ENCODE measurements at places on chromosomes 13 and 19. TPM values are rescaled to one million over a fixed set of nuclear protein-coding genes. Genes with fewer than 3 reads are reported as not detected.
A peak's percentile ranks its signal among the peaks of the same experiment; 100 is the strongest.

The VSIG10L gene
- 6.5 TPM for total RNA-seq

- no peaks in the 10 kb centered on the region for H3K4me1 ChIP-seq
- H3K27ac ChIP-seq, result no peak overlapping the region
- no peak for DNase-seq
- H3K27me3 ChIP-seq, result no peaks in the 10 kb centered on the region
Measured at GRCh38 chr13:62320129-62321108, 904.8 kb upstream of the PCDH20 start.

- H3K27me3 ChIP-seq, result no peaks in the 10 kb centered on the region
- no peak for DNase-seq
- H3K27ac ChIP-seq, result no peak within 1 kb of the TSS
- H3K4me3 ChIP-seq, result no peak within 1 kb of the TSS
Measured at GRCh38 chr19:49064768-49065611, at the start of gene NTF4. Gene NTF4, minus strand, starts transcription at chr19:49064818. Its CDS starts 2,821 bp downstream, at chr19:49061997.

- no peaks in the 10 kb centered on the region for H3K36me3 ChIP-seq
- no peak for DNase-seq
- no peaks in the 10 kb centered on the region for H3K27me3 ChIP-seq
- no peaks in the 10 kb centered on the region for H3K4me1 ChIP-seq
- no peak overlapping the region for H3K4me3 ChIP-seq
Measured at GRCh38 chr19:10152100-10152499, 32.4 kb upstream of the EIF3G start.

- DNase-seq, result no peak
- H3K36me3 ChIP-seq, result no peaks in the 10 kb centered on the region
- H3K27ac ChIP-seq, result no peak overlapping the region
- no peak overlapping the region for H3K4me3 ChIP-seq
- H3K4me1 ChIP-seq, result no peaks in the 10 kb centered on the region
Measured at GRCh38 chr13:24097667-24098066, 62.9 kb upstream of the SPATA13 start.

DNA sequence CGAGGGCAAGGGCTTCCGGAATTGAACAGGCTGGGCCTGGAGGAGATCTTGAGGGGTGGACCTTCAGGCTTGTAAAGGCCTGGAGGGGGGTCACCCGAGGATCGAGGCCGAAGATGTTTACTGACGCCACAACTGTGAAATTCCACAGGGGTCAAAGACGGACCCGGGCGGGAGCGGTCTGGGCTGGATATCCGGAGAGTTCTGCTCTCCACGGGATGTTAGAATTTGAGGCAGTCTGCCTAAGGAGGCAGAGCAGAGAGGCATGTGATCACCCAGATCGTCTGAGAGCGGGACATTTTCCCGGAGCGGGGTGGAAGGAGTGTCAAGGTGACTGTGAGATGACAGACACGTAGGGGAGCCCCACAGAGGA lies 13.2 kb downstream of the KLHL26 start:
- H3K4me1 ChIP-seq, result peaks cover 20% of the 10 kb centered on the region
- peak; percentile 67 for DNase-seq
- H3K4me3 ChIP-seq, result peak overlapping the region; percentile 0
- peak overlapping the region; percentile 63 for H3K27ac ChIP-seq
- no peaks in the 10 kb centered on the region for H3K36me3 ChIP-seq
- no peaks in the 10 kb centered on the region for H3K27me3 ChIP-seq

GRCh38 chr19:46344363-46344762 lies 2.5 kb upstream of the PPP5C start:
- no peak for DNase-seq
- no peaks in the 10 kb centered on the region for H3K36me3 ChIP-seq
- no peaks in the 10 kb centered on the region for H3K27me3 ChIP-seq
- peaks cover 5% of the 10 kb centered on the region for H3K4me1 ChIP-seq
- no peak overlapping the region for H3K4me3 ChIP-seq

DNA sequence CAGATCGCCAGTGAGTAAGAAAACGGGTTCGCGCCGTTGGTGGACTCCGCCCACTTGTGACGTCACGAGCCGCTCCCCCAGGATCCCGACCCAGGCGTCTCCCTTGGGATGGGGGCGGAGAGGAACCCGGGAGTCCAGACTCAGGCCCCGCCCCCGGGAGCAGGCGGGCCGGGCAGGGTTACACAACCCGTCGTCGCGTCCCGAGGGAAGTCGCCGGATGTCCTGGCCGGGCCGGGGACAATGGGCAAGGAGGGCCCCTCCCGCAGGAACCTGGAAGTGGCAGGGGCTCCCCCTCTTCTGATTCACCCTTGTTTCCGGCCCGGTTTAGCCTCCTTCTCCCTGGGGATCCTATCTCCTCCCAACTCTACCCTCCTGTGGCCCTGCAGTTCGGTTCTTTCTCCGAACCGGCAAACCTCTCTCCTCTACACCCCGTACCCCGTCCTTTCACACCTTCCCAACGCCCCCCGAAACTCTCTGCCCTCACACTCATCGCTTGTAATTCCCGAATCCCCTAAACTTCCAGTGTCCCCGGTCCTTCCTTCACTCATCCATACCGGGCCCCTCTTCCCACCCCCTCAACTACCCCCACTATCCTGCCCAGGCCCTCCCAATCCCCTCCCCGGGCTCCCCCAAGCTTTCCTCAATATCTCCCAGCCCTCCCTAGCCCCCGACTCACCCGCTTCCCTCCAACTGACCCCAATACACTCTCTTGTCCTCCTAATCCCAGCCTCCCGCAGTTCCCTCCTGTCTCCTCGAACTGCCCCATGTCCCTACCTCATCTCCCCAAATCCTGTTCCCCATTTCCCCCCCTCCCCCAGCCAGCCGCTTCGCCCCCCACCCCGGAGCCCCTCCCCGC lies 20.0 kb upstream of the ERCC1 start:
- peak; percentile 99 for DNase-seq
- H3K4me1 ChIP-seq, result peaks cover 9% of the 10 kb centered on the region
- peak overlapping the region; percentile 55 for H3K4me3 ChIP-seq
- H3K36me3 ChIP-seq, result no peaks in the 10 kb centered on the region
- H3K27ac ChIP-seq, result peak overlapping the region; percentile 87

DNA sequence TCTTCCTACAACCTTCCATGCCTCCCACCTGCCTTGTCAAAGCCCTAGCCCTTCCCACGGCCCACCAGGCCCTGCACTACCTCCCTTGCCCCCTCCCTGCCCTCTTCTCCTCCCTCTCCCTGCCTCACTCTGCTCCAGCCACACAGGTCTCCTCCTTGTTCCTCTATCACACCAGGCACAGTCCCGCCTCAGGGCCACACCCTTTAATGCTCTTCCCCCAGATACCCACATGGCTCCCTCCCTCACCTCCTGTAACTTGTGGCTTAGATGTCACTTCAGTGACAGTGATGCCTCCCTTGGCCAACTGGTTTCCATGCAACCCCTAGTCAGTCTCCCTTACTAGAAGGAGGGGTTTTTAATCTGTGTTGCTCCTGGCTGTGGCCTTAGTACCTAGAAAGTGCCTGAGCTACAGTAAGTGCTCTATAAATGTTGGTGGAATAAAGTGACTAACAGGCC lies 1.3 kb downstream of the SIRT6 start:
- no peaks in the 10 kb centered on the region for H3K36me3 ChIP-seq
- peaks cover 9% of the 10 kb centered on the region for H3K4me1 ChIP-seq
- H3K4me3 ChIP-seq, result no peak overlapping the region
- DNase-seq, result no peak
- H3K27ac ChIP-seq, result no peak overlapping the region
- H3K27me3 ChIP-seq, result no peaks in the 10 kb centered on the region

DNA sequence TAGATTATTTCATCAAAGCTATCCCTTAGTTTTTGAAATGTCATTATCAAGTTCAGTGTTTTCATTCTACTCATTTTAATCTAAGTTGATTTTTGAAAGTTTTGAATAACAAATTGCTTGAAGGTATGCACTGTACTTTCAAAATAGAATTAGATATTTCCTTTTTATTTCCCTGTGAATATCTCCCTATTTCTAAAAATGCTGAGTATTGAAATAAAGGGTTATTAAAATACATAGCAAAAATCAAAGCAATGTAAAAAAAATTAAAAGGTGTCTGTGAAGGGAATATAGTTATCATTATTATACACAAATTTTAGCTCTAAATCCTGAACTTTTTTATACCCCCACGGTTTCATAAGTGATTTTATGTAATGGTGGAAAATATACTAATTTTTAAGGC lies 967.8 kb downstream of the PCDH9 start:
- no peaks in the 10 kb centered on the region for H3K36me3 ChIP-seq
- DNase-seq, result no peak
- H3K27me3 ChIP-seq, result no peaks in the 10 kb centered on the region
- no peak overlapping the region for H3K4me3 ChIP-seq

The ANKRD24 gene
- total RNA-seq, result 1.2 TPM

The PODNL1 gene
- 2.9 TPM for total RNA-seq

The GFY gene
- total RNA-seq, result not detected

The CEACAM6 gene
- total RNA-seq, result not detected

GRCh38 chr13:112973577-112973951 lies 4.5 kb downstream of the MCF2L start:
- H3K27ac ChIP-seq, result no peak overlapping the region
- no peaks in the 10 kb centered on the region for H3K36me3 ChIP-seq
- no peak for DNase-seq
- H3K27me3 ChIP-seq, result no peaks in the 10 kb centered on the region
- peaks cover 3% of the 10 kb centered on the region for H3K4me1 ChIP-seq

- H3K4me3 ChIP-seq, result no peak overlapping the region
- H3K27me3 ChIP-seq, result no peaks in the 10 kb centered on the region
- H3K27ac ChIP-seq, result no peak overlapping the region
- DNase-seq, result no peak
- peaks cover 1% of the 10 kb centered on the region for H3K4me1 ChIP-seq
Measured at GRCh38 chr19:16095071-16095571, 16.6 kb upstream of the RAB8A start.

The HPN gene
- 2.0 TPM for total RNA-seq

DNA sequence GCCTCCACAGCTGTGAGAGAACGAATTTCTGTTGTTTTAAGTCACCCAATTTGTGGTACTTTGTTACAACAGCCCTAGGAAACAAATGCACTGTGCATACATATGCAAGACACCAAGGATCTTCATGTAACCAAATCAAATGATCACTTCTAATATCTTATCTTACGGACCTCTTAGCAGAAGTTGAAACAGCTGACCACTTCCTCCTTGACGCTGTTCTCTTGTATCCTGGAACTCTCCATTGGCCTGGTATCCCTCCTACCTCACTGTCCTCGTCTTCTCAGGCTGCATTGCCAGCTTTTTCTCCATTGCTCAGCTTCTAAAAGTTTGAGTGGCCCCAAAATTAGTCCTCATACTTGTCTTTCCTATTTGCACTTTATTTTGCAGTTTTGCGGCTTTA lies 200.4 kb downstream of the DLEU7 start:
- H3K27me3 ChIP-seq, result no peaks in the 10 kb centered on the region
- H3K4me3 ChIP-seq, result no peak overlapping the region
- no peaks in the 10 kb centered on the region for H3K36me3 ChIP-seq
- H3K4me1 ChIP-seq, result no peaks in the 10 kb centered on the region
- no peak overlapping the region for H3K27ac ChIP-seq
- no peak for DNase-seq

The ADM5 gene
- total RNA-seq, result 1.4 TPM

The PGLYRP2 gene
- total RNA-seq, result not detected

GRCh38 chr19:13228561-13228960 lies 78.3 kb downstream of the IER2 start:
- H3K27ac ChIP-seq, result no peak overlapping the region
- DNase-seq, result no peak
- H3K4me1 ChIP-seq, result no peaks in the 10 kb centered on the region
- no peaks in the 10 kb centered on the region for H3K36me3 ChIP-seq
- no peaks in the 10 kb centered on the region for H3K27me3 ChIP-seq

- DNase-seq, result no peak
- no peak overlapping the region for H3K27ac ChIP-seq
- no peak overlapping the region for H3K4me3 ChIP-seq
- no peaks in the 10 kb centered on the region for H3K36me3 ChIP-seq
- no peaks in the 10 kb centered on the region for H3K27me3 ChIP-seq
Measured at GRCh38 chr13:84867246-84867645, 932.0 kb downstream of the SLITRK6 start.

DNA sequence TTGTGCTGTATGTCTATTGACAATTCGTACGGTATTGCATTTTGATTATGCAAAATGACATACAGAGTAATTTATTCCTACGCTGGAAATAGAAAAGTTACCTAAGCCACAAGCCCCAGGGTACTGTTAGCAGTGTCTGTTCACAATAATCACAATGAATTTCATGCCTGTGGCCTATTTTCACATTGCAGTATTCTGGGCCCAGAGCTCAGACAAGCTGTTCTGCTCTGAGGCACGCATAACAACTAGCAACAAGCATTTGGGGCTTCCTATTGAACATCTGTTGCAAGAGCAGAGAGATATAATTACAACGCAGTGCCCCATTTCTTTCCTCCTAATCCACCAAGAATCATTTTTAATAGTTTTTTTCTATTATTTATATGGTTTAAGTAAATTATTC lies 158.9 kb upstream of the SGCG start:
- H3K27me3 ChIP-seq, result no peaks in the 10 kb centered on the region
- H3K27ac ChIP-seq, result no peak overlapping the region
- H3K36me3 ChIP-seq, result no peaks in the 10 kb centered on the region

Data from ovary (tissue), 10 donors.